Spinal cord (tissue), 10 donors: ENCODE measurements at places on chromosomes 6 and 20. TPM values are rescaled to one million over a fixed set of nuclear protein-coding genes. Genes with fewer than 3 reads are reported as not detected.

The SMIM13 gene
- 89.2 TPM for total RNA-seq

The GRM4 gene
- 2.8 TPM for total RNA-seq

The OPRL1 gene
- 13.9 TPM for total RNA-seq

The TPD52L2 gene
- 38.5 TPM for total RNA-seq

The KHDC1L gene
- not detected for total RNA-seq

The TMEM244 gene
- not detected for total RNA-seq

GRCh38 chr20:50229156-50229607 lies 38.6 kb downstream of the CEBPB start:
- no peak for DNase-seq

- DNase-seq, result no peak
These were observed 54.8 kb downstream of the RNF182 start for GRCh38 chr6:13979284-13980171.

DNA sequence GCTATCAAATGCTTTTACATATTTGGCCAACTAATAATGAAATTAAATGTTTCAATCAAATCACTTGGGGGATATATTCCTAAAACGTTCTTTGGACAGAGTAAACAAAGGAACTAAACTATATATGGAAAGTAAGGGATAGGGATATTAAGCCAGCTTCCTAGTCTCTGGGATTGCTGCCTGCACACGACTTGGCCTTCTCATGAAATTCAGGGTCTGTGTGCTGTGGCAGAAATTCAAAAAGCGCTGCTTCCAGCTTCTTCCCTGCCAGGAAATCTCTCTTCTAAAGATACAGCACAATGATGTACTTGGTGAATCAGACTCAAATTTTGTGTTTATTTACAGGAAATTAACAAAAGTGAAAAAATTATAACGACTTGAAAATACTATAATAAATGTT lies 206.3 kb upstream of the RAB32 start:
- no peak for DNase-seq

The LRRC73 gene
- 3.2 TPM for total RNA-seq

DNA sequence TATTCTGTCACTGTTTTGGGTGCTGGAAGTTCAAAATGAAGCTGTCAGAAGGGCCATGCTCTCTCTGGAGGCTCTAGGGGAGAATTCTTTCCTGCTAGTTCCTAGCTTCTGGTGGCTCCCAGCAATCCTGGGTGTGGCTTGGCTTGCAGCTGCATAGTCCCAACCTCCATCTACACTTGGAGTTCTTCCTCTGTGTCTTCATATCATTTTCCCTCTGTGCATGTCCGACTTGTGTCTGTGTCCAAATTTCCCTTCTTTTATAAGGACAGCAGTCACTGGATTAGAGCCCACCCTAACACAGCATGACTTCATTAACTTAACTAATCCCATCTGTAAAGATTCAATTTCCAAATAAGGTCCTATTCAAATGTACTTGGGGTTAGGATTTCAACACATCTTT lies 23.3 kb upstream of the ENPP1 start:
- no peak for DNase-seq

- no peak for DNase-seq
These were observed 264.8 kb downstream of the THBS2 start for GRCh38 chr6:168988801-168989200.

DNA sequence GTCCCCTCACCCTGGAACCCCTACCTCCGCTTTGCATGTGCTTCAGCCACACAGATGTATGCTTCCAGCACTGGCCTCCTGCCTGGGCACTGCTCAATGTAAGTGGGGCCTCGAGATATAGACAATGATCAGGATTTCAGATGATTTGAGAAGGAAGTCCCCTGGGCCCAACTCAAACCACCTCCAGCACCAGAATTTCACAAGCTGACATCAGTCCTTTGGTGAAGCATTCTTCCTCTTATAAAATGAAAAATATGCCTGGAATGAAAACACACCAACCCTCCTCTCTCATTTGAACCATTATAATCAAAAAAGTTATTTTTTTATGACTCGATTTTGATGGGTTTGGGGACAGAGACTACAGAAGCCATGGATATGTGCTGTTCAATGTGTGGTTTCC lies 48.5 kb downstream of the BTBD3 start:
- no peak for DNase-seq

The AGER gene
- total RNA-seq, result 0.79 TPM

DNA sequence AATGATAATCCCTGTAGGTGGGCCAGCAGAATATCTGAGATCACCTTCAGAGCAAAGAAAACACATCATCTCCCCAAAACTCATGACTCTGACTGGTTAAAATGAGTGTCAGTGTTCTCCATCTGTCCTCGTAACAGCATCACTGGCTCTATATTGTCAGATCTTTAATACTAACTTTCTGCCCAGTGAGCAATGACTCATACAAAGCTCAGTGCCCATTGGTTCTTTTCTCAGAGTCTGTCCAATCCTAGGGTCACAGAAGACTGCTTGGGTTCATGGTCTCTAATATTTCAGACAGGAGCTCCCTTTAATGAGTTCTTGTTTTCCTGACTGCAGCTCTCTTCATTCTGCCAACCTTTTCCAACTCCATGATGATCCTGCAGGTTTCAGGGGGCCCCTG lies 36.4 kb downstream of the HLA-DPB1 start:
- DNase-seq, result peak; percentile 79

- DNase-seq, result no peak
These were observed 38.5 kb upstream of the TFB1M start for GRCh38 chr6:155352811-155353210.

The NSFL1C gene
- 32.0 TPM for total RNA-seq

DNA sequence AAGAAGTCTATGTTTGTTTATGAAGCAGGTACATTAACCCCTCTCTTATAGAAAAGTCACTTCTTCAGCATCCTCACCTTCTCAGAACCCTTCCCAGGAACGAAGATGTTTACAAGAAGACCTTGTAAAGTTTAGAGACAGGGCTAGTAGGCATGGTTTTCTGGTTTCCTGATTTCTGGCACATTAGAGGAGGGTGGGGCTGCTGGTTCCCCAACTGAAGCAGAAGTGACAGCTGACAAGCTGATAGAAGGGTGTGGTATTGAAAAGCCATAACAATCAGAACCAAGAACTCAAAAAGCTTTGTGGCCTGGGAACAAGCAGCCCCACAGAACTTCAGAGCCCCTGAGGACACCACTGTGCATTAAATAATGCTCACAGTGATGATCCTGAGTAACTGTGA lies 91.2 kb downstream of the RTN4IP1 start:
- no peak for DNase-seq

DNA sequence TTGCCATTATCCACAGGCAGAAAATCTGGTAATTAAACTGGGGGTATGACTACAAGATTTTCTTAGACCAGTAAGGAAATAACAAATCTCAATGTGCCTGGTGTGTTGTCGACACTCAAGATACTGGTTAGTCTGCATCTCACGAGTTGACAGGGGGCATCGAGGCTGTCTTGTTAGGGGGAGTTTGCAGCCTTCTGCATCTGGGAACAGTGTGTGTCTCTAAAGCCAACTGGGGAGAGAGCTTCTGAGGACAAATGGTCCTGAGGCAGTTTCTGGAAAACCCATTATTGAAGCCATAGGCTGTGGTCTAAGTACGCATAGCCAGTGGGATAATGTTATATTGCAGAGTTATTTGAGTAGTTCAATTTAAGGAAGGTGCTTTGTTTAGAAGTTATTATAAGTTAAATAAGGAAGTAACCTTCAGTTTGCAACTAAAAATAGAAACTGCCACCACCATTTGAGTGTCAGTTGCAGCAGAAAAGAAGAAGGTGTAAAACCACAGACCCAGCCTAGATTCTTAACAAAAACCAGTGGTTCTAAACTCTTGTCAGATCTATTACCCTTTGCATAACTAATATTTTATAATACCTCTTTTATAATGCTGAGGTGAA lies 15.4 kb upstream of the MAPK13 start:
- no peak for DNase-seq

DNA sequence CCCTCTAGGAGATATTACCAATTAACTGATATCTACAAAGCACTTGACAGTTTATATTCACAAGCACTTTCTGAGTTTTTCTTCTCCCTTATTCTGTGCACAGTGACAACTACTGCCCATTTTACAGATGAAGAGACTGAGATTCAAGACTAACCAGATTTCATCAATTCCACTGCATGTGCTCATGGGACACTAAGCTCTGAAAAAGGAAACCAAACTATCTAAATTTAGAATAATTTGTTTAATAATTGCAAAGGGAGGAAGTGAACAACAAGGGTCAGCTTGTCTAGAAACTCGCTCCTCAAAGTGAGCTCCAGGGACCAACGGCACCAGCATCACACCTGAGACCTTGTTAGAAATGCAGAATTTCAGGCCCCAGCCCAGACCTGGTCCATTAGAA lies 50.8 kb upstream of the MYLIP start:
- no peak for DNase-seq

DNA sequence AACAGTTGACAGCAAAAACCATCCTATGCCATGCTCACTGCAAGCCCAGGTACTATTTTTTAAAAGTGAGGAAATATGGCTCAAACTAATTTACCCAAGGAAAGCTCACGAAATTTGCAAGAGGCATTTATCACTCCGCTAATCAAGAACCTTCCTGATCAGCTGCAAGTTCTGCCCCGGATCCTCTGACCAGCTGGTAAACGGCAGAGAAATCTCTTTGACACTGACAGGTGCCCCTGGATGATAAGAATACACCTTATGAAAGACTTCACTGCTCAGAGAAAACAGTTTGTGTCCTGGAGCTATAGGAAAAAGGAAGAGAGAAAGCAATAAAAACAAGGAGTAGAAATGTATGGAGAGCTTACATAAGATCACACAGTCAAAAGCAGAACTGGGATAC lies 6.4 kb downstream of the CNKSR3 start:
- no peak for DNase-seq

- DNase-seq, result no peak
These were observed 74.0 kb upstream of the SAMD5 start for GRCh38 chr6:147434516-147434915.

- no peak for DNase-seq
These were observed 59.9 kb upstream of the MAP7 start for GRCh38 chr6:136609873-136610706.

DNA sequence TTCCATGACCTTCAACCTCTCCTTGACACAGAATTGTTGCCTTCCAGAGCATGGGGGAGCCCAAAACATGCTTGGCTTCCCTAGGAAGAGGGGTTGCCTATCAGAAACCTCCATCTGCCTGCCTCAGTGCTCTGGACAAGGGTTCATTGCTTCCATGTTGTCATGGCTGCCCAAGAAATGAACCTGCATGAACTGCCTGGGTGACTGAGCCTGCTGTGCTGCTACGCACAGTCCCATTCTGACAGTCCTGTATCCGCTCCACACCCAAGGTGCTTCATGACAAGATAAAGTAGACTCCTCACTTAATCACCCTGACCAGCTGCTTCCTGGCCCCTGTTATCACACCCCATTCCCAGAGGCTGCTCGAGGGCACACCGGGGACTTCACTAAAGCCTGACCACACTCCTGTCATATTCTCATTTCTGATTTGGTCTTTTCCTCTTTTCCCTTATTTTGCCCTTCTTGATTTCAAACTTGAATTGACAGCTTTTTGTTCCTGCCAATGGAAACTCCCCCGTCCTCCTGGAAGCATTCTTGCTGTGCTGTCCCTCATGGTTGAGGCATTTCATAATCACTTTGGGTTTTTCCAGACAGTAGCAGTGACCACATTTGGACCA lies 31.9 kb downstream of the GMPR start:
- no peak for DNase-seq

GRCh38 chr6:97591955-97592354 lies 308.9 kb upstream of the MMS22L start:
- no peak for DNase-seq

DNA sequence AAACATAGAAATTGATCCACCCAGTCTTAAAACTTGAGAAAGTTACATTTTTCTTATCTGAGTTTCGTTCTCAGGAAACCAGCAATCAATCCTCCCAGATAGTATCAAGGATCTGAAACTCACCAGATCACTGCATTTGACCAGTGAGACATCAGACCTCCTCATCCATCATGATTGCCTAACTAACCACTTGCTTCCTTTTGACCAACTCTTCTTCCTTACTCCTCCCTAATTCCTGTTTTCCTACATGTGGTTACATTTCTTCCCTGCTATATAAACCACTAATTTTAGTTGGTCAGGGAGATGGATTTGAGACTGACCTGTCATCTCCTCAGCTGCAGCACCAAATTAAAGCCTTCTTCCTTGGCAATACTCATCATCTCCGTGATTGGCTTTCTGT lies 357.1 kb upstream of the POU3F2 start:
- DNase-seq, result no peak

DNA sequence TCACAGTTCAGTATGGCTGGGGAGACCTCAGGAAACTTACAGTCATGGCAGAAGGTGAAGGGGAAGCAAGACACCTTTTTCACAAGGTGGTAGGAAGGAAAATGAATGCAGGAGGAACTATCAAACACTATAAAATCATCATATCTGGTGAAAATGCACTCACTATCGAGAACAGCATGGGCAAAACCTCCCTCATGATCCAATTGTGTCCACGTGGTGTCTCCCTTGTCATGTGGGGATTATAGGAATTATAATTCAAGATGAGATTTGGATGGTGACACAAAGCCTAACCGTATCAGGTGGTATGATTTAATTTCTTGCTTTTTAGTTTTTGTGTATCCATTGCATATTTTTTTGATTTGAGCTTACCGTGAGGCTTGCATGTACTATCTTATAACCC lies 133.2 kb upstream of the SYNCRIP start:
- no peak for DNase-seq

DNA sequence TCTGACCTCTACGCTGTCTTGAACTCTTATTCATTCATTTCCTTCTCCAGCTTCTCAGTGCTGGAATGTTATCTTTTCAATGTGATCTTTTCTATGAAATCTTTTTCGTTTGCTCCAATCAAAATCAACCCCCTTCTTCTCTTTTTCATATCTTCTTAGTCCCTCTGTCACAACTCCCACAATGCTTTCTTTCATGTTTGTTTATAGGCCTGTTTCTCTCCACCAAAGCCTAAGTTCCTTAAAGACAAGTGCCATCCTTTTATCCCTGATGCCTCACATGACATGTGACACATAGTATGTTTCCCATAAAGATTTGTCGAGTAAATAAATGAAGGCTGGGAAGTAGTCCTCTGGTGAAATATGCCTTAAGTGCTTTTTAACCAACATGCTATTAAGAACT lies 38.1 kb downstream of the CRYBG1 start:
- no peak for DNase-seq

GRCh38 chr20:52118016-52118623 lies 73.5 kb downstream of the ZFP64 start:
- DNase-seq, result no peak

DNA sequence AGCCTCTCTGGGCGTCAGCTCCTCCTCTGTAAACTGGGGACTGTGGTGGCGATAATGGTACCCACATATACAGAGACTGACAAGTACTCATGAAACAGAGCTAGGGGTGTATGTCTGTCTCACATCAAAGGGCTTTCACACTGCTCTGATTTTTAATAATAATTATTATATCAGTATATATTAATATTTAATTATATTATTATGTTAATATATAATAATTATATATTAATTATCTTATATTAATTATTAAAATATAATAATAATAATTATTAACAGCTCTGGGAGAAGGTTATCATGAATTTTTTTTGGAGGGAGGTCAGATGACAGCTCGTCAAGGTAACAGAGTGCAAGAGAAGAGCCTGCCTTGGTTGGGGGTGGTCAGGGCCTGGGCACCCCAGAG lies 173.6 kb downstream of the NRN1 start:
- DNase-seq, result no peak

The CRIP3 gene
- total RNA-seq, result 5.7 TPM

GRCh38 chr20:46303176-46303956 lies 4.9 kb downstream of the CDH22 start:
- DNase-seq, result no peak

The EYA2 gene
- 10.7 TPM for total RNA-seq

The GLP1R gene
- 2.0 TPM for total RNA-seq

GRCh38 chr6:24480705-24481104 lies 8.7 kb downstream of the GPLD1 start:
- no peak for DNase-seq

- DNase-seq, result no peak
These were observed 55.1 kb downstream of the CDS2 start for GRCh38 chr20:5181958-5182357.

The MICB gene
- total RNA-seq, result 2.8 TPM
